Epithelial cell of alveolus of lung (primary cell): ENCODE measurements at places on chromosomes 1 and 21. TPM values are rescaled to one million over a fixed set of nuclear protein-coding genes. Genes with fewer than 3 reads are reported as not detected.

Gene AKR7A2
- 129 and 179 TPM in 2 replicates for total RNA-seq

Gene LRRC8B
- 2.0 and 5.8 TPM in 2 replicates for total RNA-seq

Gene GFI1
- 0.52 TPM in 1 of 2 replicates, not detected in the other for total RNA-seq

Gene FASLG
- total RNA-seq: not detected in 2 replicates

Gene EYA3
- total RNA-seq: 8.4 and 10.9 TPM in 2 replicates

Gene GREM2
- total RNA-seq: under 0.01 TPM in 1 of 2 replicates, not detected in the other

Gene P3R3URF
- not detected in 2 replicates for total RNA-seq

Gene CHI3L2
- 0.48 TPM in 1 of 2 replicates, not detected in the other for total RNA-seq

Gene CYP4X1
- under 0.01 and 0.32 TPM in 2 replicates for total RNA-seq

Gene PTGFR
- total RNA-seq: 0.78 and 2.6 TPM in 2 replicates

Gene LCE2B
- not detected in 2 replicates for total RNA-seq

Gene DOP1B
- total RNA-seq: 0.80 and 6.6 TPM in 2 replicates

Gene TFF2
- total RNA-seq: not detected in 2 replicates
